Activated naive CD4-positive, alpha-beta T cell treated with Interleukin-2 at 50 U/mL for 16 hours (primary cell): ENCODE measurements at places on chromosomes 1 and 21.

GRCh38 chr1:245128381-245129101, 26.2 kb upstream of the KIF26B start:
- no peak for DNase-seq

GRCh38 chr1:54934869-54935268, 45.6 kb upstream of the TMEM61 start:
- no peak for DNase-seq

DNA sequence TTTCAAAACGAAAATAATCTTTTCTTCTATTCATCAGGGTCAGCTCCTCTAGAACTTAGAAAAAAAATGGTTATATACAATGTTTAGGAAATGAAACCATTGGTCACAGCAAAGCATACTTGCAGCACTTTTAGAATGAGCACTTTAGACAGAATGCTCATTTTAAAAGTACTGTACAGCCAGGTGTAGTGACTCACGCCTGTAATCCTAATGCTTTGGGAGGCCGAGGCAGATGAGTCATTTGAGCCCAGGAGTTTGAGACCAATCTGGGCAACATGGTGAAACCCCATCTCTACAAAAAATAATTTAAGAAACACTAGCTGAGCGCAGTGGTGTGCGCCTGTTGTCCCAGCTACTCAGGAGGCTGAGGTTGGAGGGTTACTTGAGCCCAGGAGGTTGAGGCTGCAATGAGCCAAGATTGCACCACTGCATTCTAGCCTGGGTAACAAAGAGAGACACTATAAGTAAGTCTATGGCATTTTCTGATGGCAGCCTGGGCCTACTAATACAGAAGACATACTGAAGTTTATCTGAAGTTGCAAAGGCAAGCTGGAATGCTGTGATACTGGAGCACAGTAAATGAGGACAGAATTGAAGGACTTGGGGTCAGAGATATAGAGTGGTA, 48.9 kb upstream of the ZNF326 start:
- DNase-seq = no peak

DNA sequence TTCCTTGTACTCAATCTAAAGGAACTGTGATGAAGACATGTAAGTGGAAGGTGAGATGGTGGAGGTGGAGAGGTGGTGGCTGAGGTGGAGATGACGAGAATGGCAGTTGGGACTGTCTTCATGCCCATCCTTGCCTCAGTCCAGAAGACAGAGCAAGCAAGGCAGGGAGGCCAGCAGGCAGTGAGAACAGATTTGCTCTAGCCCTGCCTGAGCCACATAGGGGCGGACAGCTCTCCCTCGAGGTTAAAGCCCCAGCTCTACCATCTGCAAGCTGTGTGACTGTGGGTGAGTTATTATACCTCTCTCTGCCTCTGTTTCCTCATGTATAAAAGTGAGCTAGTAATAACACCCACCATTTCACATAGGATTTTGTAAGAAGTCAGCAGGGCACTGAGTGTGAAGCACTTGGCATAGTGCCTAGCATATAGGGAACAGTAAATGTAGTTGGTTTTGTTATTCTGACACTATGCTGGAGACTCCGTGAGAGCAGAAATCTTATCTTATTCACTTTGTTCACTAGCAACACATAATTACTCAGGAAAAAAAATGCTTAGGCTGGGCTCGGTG, 4.8 kb upstream of the FAM110D start:
- no peak for DNase-seq

- no peak for DNase-seq
Measured at GRCh38 chr1:228778026-228778425, 42.7 kb downstream of the RHOU start.

DNA sequence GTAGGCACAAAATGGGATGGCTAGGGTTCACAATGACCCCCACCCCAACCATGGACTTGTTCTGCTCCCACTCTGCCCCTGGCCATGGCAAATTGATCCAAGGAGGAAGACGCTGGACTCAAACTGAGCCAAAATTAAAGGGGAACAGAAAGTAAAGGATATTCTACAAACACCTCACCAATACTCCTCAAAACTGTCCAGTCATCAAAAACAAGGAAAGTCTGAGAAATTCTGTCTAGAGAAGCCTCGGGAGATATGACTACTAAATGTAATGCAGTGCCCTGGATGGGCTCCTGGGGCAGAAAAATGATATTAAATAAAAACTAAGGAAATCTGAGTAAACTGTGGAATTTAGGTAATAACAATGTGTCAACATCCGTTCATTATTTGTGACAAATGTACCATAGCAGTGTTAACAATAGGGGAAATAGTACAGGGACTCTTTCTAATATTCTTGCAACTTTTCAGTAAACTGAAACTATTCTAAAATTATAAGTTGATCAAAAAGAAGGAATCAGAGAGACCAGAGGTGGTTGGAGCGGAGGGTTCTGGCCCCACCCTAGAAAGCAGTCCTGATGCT, 45.0 kb downstream of the MIS18A start:
- no peak for DNase-seq

DNA sequence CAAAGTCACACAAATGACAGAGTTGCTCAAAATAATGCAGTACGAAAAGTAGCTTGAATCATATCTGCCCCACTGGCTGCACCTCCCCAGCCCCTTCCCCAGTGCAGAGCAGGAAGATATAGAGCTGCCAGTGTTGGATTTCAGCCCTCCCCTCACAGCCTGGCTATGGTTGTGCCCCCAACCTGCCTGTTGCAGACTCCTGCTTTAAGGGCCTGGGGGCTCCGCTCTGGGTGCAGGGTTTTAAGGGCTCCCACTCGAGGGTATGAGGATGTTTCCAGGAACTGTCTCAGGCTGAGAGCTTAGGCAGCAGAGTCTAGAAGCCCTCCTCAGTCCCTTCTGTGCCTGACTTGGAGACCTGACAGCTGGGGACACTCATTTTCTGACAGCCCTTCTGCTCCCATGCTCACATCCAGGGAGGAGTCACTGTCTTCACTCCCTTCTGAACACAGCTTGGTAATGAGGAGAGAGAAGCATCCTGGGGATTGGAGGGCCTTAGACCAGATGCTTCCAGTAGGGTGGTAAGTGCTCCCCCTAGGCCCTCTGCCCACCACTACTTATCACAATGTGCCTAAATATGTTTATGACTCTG, 4.6 kb downstream of the S100A9 start:
- no peak for DNase-seq

GRCh38 chr1:207355060-207355459, 33.6 kb downstream of the CD55 start:
- DNase-seq = no peak

DNA sequence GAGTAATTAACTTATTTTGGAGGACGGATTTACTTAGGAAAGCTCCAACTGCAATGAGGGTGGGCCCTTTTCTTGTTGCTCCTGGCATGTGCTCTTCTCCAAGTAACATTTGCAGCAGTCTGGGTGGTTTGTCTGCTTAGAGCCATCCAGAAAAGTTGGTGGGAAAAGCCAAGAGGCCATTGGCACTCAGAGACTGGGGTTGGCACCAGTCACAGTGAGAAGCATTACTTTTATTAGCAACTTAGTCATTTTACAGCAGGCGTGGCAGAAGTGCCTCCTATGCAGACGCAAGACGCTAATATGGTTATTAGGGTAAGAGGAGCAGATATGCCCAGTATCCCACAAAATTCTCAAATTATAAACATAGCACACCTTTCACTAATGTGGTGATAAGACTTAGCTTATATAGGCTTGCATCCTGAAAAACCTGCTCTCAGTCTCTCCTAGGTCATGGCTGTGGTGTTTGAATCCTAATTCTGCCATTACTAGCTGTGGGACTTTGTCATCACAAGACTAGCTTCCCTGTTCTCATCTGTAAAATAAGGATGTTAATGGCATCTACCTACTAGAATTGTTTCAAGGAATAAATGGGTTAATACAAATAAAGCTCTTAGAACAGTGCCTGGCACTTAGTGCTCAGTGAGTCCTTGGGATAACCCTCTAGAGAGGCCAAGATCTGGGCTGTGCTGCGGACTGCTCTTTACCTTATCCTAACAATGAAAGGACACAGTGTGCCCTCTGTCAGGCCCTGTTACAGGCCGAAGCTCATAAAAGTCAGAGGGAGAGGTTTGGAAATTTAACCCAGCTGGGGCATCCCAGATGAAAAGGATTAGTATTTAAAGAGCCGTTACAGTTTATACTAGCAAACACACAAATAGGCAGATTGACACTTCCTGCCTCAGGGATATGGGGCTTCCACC, 154.6 kb downstream of the ROR1 start:
- DNase-seq = no peak

DNA sequence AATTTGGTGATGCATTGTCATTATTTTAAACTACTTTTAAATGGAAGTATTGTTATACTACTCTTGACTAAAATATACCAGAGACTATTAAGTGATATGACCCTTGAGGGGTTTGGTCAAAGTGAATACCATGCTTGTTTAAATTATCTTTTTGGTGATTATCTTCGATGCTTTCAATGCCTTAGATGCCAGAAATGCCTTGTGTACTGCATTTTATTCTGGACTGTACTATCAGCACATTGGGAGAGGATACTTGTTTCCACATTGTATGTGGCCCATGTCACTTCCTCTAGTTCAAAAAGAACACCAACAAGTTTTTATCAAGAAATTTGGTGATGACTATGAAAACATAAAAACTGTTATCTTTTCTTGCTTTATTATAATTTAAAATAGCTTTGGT, 16.3 kb downstream of the MAP3K7CL start:
- no peak for DNase-seq

DNA sequence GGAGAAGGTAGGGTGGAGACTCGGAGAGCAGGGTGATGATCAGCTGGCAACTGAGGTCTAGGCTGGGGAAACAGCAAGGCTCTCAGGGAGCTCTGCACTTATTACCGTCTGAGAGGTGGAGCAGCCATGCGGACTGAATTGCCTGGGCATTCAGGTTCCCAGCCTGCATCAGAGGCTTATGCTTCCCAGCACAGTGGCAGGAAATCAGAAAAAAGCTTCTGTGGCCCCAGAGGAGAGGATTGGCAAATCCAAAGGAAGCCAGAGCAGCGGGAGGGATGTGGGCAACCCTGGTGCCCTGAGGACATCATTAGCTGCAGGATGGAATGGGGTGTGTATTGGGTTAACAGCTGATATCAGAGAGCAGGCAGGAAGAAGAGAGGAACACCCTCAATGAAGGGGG, 374.1 kb upstream of the POU3F1 start:
- no peak for DNase-seq

- DNase-seq = no peak
Measured at GRCh38 chr21:20026543-20026942, 971.7 kb upstream of the NCAM2 start.

DNA sequence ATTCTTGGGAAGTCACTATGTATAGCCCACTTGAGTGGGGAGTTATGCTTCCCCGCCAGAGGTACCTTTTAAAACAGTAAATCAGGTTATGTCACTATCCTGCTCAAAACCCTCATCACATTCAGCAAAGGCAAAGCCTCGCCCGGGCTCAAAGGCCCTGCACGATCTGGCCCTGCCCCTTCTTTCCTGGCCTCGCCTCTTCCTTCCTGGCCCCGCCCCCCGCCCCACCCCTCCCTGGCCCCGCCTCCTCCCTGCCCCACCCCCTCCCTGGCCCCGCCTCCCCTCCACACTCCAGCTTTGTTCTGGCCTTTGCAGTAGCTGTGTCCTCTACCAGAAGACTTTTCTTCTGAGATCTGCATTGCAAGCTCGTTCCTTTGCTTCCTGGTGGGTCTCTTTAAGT, 6.6 kb downstream of the LDLRAD2 start:
- DNase-seq = peak; percentile 30
